RPMI7951 (cell line): ENCODE measurements at places on chromosomes 6 and 20. TPM values are rescaled to one million over a fixed set of nuclear protein-coding genes. Genes with fewer than 3 reads are reported as not detected.

GRCh38 chr20:19735446-19735845, 22.6 kb upstream of the RIN2 start:
- DNase-seq, result peak; percentile 96

GRCh38 chr20:23133560-23133998, 47.5 kb upstream of the CD93 start:
- DNase-seq, result no peak

DNAH8 gene
- total RNA-seq, result under 0.01 TPM in 1 of 2 replicates, not detected in the other

- no peak for DNase-seq
These were observed 91.0 kb downstream of the GFRA4 start for GRCh38 chr20:3572151-3572550.

- DNase-seq, result no peak
These were observed 158.6 kb downstream of the SAMD5 start for GRCh38 chr6:147667082-147667481.

DNA sequence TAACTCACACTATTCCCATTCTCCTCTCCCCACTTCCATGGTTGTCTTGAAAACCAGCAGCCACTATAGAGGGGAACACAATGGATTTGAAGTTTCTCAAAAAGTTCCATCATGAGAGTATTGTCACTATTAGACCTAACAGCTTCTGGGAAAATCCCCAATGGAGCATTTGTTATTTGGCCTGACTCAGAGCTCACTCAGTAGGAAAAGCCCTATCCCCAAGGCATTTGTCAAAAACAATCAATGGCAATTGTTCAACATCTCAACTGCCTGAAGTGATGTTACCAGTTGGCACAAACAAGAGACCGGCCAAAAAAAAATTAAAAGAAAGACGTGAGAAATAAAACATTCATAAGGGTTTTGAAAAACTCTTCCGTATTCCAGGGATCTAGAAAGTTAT, 98.8 kb downstream of the MYLK4 start:
- peak; percentile 55 for DNase-seq

ALDH8A1 gene
- total RNA-seq, result 0.12 TPM in 1 of 2 replicates, not detected in the other

DNA sequence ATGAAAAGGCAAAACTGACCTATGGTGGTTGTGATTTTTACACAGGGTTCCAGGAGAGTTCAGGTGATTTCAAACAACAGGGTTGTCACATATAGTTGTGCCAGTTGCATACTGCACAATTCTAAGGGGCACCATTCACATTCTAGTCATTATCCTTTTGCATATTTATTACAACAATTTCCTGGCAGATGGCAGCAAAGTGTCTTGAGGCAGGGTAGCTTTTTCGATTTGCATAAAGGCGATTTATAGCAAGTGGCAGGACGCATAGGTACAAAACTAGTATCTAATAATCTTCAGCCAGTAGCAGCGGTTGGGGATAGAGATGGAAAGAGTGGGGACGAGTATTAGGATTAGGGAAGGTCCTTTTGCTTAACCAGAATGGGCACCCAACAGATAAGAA, 46.5 kb upstream of the TRAF3IP2 start:
- no peak for DNase-seq

DNA sequence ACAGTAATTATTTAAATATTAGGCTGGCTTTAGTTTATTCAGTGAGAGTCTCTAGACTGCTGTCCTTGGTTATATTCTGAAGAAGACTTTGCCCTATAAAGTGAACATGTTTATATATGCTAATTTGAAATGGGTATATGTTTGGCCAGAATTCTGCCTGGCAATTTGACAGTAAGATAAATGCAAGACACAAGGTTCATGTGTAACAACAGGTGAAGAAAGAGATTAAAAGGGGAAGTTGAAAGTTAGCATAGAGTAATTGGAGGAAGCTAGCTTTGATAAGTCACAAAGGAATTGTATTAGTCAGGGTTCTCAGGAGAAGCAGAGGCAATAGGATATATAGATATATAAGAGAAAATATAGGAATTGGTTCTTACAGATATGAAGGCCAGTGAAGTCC, 191.4 kb downstream of the CENPW start:
- no peak for DNase-seq

- DNase-seq, result no peak
These were observed 2.6 kb downstream of the SLCO4A1 start for GRCh38 chr20:62644802-62645496.

MATN4 gene
- 0.10 TPM in 1 of 2 replicates, not detected in the other for total RNA-seq

RAMACL gene
- total RNA-seq, result 0.24 and 0.29 TPM in 2 replicates

GRCh38 chr6:31588871-31589650, 3.0 kb downstream of the LST1 start:
- DNase-seq, result peak; percentile 30

DNA sequence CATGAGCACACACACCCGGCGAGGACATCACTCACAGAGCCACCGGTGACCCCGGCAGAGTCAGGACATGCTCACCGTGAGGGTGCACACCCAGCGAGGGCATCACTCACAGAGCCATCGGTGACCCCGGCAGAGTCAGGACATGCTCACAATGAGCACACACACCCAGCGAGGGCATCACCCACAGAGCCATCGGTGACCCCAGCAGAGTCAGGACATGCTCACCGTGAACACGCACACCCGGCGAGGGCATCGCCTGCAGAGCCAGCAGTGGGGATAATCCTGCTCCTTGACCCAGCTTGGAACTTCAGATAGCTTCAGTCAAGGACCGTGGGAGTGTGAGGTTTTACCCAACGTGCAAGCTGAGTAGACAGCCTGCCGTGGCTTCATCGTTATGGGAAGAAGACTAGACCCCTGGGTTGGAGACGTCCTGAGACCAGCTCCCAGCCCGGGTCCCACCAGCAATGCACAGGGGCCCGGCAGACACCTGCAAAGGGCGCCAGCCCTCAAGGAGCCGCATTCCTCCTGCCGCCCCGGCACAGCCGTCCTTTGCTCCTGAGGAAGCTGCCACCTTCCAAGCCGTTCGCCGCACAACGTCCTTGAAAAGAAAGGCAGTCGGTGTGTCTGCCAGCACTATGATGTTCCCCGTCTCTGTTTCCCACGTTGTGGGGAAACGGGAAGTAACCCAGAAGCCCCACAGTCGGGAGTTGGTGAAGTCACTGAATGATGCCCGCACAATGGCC, 192.3 kb downstream of the DLL1 start:
- DNase-seq, result no peak

GRCh38 chr20:41030531-41031242, 2.1 kb downstream of the TOP1 start:
- peak; percentile 59 for DNase-seq

AVP gene
- not detected in 2 replicates for total RNA-seq

DNA sequence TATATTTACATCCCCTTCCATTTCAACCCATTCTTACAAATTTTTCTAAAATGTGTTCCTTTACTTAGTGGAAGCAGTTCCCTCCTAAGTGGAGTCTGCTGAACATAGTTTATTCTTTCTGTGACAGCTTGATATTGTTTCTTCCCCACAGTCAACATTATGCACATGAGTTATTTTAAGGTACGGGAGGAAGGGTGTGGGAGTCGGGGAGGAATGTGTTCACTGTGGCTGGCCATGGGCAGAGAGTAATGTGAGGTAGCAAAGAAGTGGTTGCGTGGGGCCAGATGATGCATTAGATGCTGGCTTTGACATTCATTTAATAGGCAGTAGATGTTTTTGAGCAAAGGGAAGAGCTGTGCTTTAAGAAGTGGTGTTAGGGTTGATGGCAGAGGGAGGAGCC, 98.5 kb downstream of the ARMC2 start:
- peak; percentile 50 for DNase-seq

CCN5 gene
- total RNA-seq, result not detected in 2 replicates

DNA sequence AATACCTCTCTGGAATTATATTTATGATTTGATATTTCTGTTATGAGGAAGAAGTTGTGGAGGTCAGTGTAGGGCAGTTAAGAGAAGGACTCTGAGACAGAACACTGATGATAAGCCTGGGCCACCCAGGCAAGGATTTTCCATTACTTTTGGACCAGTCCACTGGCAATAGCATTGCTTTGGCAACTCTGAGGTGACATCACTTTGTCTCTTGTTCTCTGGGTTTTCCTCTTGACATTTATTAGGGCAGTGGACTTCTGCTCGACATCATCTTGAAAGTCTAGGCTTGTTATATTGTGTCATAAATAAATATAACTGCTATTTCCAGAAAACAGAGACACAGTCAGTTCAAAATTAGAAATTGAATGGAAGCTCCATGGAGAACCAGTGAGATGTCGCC, 268.0 kb downstream of the SMOC2 start:
- no peak for DNase-seq
